ENCODE measurements at places on chromosomes 12 and 14. TPM values are rescaled to one million over a fixed set of nuclear protein-coding genes. Genes with fewer than 3 reads are reported as not detected.
A peak's percentile ranks its signal among the peaks of the same experiment; 100 is the strongest.

Gene AKAP5
- total RNA-seq: 2.2 TPM

Gene CREBL2
- total RNA-seq: 17.8 TPM

Gene C12orf50
- 0.20 TPM for total RNA-seq

- DNase-seq: no peak
Observed at GRCh38 chr12:101527682-101528081, 52.5 kb downstream of the SPIC start.

DNA sequence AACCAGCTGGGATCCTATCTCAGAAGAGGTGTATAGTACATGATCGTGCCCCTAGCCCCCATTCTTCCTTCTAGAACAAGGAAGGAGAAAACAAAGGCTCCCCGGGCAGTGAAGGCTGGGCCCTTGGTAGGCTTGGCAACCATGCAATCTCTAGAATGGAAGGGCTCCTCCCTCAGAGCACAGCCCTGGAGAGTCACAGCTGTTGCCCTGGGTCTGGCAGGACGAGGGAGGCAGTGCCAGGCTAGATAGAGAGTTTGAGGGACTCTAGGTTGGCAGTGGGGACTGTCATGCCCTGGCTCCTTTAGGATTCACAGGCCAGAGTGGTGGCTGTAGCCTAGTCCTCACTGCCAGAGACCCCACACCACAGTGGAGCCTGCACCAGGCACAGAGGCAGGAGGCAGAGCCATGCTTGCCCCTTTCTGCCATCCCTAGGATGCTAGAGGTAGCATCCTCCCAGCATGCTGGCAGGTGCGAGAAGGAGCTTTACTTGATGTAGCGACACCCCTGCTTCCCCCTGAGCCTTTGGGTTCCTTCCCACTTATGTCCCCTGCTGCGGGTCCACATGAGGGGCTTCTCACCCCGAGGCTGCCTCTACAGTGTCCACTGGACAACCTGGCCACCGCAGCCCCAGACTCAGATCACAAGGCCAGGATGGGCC lies 33.4 kb upstream of the CIPC start:
- no peak for DNase-seq

- peak; percentile 16 for DNase-seq
Observed at GRCh38 chr12:121295746-121296617, 527 bp downstream of the CAMKK2 start.

GRCh38 chr12:16385782-16386646 lies 38.6 kb downstream of the MGST1 start:
- DNase-seq: peak; percentile 91
